ENCODE measurements at places on chromosomes 16 and 17. TPM values are rescaled to one million over a fixed set of nuclear protein-coding genes. Genes with fewer than 3 reads are reported as not detected.
A peak's percentile ranks its signal among the peaks of the same experiment; 100 is the strongest.

The SPN gene
- polyA plus RNA-seq, result 71.0 TPM

The ZMYND15 gene
- 0.97 TPM for polyA plus RNA-seq

GRCh38 chr16:89374393-89374960 is 115.9 kb downstream of the ANKRD11 start:
- no peak for DNase-seq

DNA sequence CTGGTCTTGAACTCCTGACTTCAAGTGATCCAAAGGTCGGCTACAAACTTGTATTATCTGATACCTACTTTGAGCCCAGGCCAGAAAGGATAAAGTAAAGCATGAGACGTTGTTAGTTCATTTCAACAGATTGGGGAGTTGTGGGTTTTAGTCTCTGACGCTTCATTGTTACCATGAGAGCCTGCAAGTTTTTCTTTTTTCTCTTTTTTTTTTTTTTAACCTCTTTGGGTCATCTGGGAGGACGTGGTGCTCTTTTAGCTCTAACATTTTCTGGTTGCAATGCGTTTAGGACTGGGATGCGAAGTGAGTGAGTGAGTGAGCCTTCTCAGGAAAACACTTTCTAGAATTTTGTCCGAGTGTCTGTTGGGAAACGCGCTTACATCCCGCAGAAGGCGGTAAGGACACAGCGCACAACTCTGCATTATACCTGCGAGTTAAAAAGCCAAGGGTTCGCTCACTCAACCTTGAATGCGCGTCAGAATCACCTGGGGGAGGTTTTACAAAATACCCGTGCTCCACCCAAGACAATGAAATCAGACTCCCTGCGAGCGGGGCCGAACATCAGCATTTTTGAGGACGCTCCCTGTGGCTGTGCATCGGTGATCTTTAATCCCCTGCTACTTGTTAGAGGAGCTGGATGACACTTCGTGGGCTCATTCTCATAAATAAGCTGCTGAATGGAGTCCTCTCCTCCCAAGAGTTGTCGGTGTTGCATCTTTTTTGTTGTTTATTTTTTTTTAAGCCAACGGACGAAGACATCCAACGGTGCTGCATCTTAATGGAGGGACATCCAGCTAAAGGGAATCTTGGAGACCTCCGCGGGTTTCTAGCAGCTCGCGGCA is 629 bp upstream of the RNF135 start:
- DNase-seq, result no peak

DNA sequence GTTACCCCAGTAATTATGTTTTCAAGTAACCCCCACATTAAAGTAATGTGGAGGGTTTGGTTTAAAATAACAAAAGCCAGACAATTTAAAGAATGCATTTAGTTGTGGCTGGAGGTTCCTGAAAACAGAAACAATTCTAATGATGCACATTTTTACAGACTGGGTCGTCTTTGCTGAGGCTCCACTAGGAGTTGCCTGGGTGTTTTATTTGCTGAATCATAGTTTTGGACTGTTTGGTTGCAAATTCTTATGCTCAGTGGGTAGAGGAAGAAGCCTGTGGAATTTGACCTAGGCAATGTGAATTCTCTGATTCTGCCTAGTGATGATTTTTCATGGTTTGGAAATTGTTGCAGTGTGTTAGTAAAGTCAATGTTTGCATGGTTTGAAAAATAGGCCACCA is 16.3 kb downstream of the SHISA9 start:
- no peak for DNase-seq

GRCh38 chr17:64332502-64332901 is 58.2 kb downstream of the PECAM1 start:
- no peak for DNase-seq

GRCh38 chr17:1552932-1553331 is 9.7 kb downstream of the PITPNA start:
- DNase-seq, result no peak

- peak; percentile 17 for DNase-seq
Measured at GRCh38 chr17:62064791-62065563, at the start of gene MED13. TSS of gene MED13 (minus strand) at chr17:62065278. CDS start at chr17:62065205, 73 bp downstream.

DNA sequence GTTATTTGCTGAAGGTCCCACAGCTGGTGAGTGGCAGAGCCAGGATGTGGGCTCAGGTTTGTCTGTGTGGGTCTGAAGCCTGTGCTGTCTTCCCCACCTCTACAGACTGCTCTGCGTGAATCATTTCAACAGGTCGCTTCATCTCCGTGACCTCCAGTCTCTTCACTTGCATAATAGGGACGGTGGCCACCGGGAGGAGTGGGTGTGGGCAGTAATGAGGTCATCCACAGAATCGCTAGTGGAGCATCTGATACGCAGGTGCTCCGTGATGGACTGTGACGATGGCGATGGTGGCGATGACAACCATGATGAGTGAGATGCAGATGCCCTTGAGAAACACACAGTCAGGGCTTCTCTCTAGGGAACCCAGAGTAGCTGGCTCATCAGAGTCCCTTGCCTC is 120.2 kb downstream of the RAP1GAP2 start:
- no peak for DNase-seq

DNA sequence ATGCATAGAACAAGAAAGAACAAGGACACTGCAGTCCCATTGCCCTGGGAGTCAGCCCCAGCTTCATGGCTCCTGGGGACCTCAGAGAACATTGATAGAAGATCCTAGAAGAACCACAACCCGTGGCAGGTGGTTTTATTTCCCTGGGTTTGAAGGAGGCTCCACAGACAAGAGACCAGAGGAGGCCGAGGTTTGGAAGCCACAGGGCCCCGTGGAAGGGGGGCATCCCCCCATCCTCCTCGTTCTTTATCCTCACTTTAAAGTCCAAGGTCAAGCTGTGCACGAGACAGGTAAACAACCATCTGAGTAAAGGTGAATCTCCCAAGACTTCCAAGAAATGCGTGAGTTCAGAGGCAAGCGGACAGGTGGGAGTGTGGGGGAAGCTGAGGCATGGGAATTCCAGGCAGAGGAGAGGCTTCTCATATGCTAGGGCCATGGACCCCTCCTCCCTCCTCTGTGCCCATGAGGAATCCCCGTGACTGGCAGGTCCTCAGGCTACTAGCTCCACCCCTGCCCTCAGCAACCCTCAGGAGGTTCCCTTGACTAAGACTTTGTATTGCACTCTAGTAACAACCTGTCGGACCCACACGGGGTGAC is 849 bp upstream of the SULT1A1 start:
- DNase-seq, result no peak

GRCh38 chr16:22265351-22265750 is 31.9 kb upstream of the POLR3E start:
- no peak for DNase-seq

Data from CD14-positive monocyte (primary cell).